IPS DF 6.9 (cell line): ENCODE measurements at places on chromosomes 6 and 20.

DNA sequence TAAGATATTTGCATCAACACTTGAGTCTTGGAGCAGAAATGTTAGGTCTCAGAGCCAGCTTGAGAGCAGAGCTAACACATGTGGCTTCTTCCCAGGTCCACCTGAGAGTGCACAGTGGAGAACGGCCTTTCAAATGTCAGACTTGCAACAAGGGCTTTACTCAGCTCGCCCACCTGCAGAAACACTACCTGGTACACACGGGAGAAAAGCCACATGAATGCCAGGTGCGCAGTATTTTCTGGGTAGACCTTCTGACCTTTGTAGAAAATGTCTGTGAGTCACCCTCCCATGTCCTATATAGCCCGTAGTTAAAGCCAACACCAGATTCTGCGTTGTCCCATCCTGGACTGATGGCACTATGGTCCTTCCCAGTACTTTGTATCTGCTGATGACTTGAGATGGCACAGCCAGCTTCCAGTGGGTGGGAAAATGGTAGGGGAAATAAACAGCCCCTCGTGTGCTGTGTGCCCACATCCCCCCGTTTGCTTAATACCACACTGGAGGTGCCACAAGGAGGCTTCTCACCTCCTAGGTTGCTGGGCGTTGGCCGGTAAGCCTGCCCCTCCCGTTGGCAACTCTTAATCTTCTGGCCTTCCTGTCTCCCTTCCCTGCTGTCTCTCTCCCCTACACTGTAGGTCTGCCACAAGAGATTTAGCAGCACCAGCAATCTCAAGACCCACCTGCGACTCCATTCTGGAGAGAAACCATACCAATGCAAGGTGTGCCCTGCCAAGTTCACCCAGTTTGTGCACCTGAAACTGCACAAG lies 20.3 kb downstream of the PRDM1 start:
- no peak for DNase-seq

- DNase-seq: no peak
Observed at GRCh38 chr6:52336919-52337561, 24.9 kb upstream of the PAQR8 start.

DNA sequence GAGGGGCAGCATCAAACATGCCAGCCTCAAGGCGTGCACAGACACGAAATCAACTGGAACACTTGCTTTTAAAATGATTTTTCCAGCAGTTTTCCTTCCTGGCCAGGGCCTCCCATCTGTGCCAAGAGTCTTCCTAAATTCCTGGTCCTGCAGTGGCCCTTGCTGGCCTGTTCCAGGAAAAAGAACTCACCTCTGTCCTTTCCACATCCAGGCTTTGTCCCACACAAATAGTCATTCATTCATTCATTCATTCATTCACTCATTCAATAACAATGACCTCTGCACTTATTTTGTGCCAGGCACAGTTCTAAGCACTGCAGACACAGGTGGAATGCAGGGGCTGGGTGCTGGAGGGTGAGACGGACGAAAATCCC lies 89.0 kb upstream of the CCDC167 start:
- no peak for DNase-seq

DNA sequence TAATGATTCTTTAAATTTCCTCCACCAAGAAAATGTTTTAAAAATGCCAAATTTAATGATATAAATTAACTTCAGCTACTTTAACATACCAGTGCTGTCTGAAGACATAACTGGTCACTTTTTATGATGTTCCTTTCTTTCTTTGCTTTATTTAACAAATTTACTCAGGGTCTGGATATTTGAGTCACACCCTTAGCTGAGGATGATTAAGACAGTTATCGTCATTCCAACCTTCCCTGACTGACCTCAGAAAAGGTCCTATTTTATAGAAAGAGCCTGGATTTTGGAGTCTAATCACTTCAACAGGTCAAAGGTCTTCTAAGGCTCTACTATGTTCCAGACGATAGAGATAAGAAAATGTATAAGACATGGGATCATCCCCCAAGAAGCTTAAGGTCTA lies 47.4 kb upstream of the CEP162 start:
- no peak for DNase-seq

GRCh38 chr20:63848003-63848911 lies 13.0 kb upstream of the ABHD16B start:
- DNase-seq: no peak

DNA sequence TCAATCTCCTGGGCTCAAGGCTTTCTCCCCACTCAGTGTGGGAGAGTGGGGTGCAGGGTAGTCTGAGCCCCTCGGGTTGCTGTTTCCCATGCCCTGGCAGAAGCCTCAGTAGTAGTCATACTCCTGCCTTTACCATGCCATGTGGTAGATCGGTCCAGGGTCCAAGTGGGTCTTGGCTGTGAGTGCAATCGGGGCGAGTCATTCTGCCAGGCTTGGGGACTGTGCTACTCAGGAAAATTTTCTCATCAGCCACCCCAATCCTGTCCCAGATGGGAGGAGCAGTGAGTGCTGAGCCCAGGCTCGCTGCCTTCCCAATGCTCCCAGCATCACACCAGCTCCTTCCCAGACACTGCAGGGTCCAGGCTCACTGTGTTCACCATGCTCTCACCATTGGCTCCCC lies 10.7 kb upstream of the RAET1L start:
- DNase-seq: no peak

DNA sequence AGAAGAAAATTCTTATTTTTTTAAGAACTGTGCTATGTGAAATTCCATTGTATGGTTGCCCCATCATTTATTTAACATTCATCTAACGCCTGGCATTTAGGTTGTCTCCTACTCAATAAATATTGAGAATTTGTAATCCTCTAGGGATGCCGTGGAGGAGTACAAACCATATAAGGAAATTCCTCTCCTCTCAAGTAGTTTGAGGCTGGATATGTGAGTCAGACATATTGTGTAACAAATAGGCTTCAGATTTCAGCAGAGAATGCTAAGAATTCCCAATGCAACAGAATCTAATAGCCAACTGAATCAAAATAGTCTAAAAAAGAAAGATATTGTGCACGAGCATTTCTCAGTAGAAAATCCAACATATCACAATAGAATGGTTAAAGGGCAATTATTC lies 174.7 kb downstream of the OTOR start:
- DNase-seq: no peak

- no peak for DNase-seq
Observed at GRCh38 chr6:125989631-125990030, 3.3 kb downstream of the TRMT11 start.

DNA sequence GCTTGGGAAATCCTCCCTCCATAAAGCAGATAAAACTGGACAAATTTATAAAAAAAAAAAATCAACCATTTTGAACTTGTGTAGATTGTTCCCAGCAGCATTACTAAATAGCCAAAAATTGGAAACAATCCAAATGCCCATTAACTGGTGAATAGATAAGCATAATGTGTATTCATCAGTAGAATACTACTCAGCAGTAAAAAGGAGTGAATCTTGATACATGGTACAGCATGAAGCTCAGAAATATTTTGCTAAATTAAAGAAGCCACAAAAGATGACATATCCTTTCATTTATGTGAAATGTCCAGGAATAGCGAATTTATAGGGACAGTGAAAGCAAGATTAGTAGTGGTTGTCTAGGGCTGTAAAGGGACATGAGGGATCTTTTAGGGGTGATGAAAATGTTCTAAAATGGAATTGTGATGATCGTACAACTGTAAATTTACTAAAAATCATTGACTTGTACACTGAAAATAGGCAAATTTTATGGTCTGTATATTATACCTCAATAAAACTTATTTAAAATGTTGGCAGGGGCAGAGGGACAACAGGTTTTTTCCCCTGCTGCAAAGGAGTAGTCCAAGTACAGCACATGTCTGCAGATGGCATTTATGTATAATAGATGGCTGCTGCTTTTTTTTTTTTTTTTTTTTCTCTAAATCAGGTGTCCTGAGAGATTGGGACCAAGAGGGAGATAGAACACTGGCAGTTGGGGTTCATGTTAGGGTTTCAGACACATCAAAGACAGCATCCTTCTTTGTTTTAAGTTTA lies 59.5 kb downstream of the CBFA2T2 start:
- no peak for DNase-seq

GRCh38 chr6:157271911-157272310 lies 51.4 kb downstream of the TMEM242 start:
- no peak for DNase-seq

DNA sequence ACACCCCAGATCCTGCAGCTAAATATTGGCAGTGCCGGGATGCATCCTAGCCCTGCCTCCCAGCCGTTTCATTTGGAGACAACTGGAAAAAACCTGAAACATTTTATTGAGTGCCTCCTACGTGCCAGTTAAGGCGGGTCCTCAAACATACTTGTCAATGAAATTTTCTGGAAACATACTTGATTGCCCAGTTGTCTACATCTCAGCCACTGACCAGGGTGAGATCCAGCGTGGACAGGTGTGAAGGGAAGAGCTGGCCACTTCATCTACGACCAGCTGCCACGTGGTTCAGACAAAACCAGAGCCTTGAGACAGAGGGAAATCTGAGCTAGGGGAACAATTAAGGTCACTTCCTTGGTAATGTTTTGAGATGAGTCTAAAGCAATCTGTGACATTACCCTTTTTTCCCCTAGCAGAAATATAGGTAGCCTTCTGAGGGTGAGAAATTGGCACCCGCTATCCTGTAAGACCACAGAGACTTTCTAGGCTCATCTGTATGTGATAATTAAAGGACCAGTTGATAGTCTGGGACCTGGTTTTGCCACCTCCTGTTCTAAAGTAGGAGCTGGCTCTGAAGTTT lies 116.3 kb upstream of the MTHFD1L start:
- DNase-seq: no peak

GRCh38 chr6:34120953-34121675 lies 24.8 kb downstream of the GRM4 start:
- DNase-seq: no peak

- DNase-seq: no peak
Observed at GRCh38 chr20:59596690-59597089, 7.7 kb upstream of the PHACTR3 start.

- no peak for DNase-seq
Observed at GRCh38 chr6:61586934-61587537, 699.0 kb downstream of the KHDRBS2 start.

DNA sequence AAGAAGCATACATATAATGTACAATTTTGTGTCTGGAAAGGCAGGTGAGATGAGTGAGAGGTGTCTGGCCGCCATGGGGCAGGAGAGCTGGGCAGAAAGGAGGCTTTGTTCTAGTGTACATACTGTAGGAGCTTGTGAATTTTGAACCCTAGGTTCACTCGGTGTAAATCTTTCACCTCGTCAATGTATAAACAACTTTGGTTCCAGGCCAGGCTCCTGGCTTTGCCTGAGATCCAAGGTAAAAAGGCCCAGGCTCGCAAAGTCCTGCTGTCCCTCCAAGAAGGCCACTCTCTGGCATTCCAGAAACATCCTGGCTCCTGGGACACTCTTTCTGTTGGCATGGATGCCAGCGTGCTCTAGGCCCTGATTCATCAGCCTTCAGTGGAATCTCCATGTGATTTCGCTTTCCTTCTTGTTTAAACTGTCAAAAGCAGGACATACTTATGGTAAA lies 7.1 kb upstream of the SLC22A7 start:
- no peak for DNase-seq

- no peak for DNase-seq
Observed at GRCh38 chr6:106981926-106982325, 7.4 kb upstream of the CD24 start.

DNA sequence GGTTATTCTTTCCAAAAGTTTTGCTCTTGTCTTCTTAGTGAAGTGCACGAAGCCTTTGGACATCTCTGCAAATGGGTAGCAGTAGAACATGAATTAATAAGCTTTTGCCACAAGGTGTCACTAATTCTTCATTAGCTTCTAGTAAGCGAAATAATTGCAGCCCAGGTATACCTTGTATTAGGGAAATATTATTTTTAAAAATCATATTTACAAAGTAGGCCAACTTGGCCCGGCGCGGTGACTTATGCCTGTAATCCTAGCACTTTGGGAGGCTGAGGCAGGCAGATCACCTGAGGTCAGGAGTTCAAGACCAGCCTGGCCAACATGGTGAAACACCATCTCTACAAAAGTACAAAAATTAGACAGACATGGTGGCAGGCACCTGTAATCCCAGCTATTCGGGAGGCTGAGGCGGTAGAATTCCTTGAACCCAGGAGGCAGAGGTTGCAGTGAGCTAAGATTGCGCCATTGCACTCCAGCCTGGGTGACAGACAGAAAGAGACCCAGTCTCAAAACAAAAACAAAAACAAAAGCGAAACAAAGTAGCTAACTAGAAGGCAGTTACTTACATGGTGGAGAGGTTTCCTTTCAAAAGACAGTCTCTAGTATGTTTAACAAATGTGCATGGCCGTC lies 8.8 kb upstream of the RSPH3 start:
- DNase-seq: no peak

DNA sequence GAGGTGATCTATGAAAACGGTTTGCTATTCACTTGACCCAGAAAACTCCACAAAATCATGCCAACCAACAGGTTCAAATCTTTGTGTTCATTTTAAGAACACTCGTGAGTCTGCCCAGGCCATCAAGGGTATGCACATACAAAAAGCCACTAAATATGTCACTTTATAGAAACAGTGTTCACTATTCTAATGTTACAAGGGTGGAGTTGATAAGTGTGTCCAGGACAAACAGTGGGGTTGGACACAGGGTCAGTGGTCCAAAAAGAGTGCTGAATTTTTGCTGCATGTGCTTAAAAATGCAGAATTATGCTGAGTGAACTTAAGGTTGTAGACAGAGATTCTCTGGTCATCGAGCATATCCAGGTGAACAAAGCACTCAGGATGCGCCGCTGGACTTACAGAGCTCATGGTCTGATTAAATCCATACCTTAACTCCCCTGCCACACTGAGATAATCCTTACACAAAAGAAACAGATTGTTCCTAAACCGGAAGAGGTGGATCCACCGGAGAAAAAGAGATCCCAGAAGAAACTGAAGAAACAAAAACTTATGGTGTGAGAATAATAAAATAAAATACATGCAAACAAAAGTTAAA lies 23.5 kb downstream of the KIAA0408 start:
- no peak for DNase-seq

DNA sequence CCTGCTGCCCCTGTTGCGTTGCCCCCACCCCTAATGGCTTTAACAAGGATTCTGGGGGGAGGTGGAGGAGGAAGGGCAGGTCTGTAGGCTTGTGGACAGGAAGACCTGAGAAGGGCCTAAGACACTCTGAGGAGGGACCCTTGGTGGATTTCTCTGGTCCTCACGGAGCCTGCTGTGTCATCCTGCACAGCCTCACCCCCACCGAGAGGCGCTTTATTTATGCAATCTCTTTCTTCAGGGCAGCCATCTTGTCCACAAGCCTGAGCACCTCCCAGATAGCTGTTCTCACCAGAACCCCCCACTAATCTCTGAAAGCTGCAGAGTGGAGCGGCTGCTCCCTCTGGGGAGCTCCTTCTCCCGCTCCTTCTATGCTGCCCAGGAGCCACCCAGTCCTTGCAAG lies 59.3 kb upstream of the MLN start:
- no peak for DNase-seq

GRCh38 chr6:52155791-52156576 lies 30.2 kb upstream of the IL17A start:
- DNase-seq: peak; percentile 47

- no peak for DNase-seq
Observed at GRCh38 chr20:52972965-52973819, 1.0 kb downstream of the TSHZ2 start.
